ENCODE measurements at places on chromosomes 6 and 20. TPM values are rescaled to one million over a fixed set of nuclear protein-coding genes. Genes with fewer than 3 reads are reported as not detected.

GRCh38 chr6:37524025-37524969 is 24.6 kb upstream of the CCDC167 start:
- ATAC-seq: no peak

GRCh38 chr20:59020938-59021551 is 1.8 kb downstream of the TUBB1 start:
- ATAC-seq: no peak

DNA sequence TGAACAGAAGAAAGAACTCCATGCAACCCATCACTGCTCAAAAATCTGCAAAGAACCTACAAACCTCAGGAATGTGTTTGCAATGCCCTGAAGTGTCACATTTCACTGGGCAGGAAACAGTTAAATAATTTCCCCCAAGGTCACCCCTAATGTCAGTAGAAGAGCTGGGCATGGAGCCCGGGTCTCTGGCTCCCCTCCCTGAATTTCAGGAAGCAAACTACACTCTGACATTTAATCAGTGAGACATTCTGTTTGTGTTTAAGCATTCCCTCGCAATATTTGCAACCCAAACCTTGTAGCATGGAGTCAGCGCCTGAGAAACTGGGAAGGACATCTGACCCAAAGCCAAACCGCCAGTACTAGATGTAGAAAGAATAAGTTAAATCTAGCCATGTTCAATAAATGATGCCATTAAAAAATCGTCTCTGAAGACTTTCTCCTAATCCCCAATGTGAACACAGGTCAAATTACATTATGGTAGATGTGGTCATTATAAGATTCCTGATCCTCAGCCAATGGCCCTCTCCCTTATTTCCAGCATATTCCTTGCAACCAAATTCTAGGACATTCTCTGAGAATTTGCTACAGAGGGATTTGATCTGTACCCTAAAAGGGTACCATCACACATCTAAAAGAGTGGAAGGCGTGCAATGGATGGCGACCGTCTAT is 91.2 kb upstream of the ADTRP start:
- ATAC-seq: no peak

GRCh38 chr6:168916576-168917211 is 337.0 kb downstream of the THBS2 start:
- ATAC-seq: peak; percentile 73

- ATAC-seq: peak; percentile 71
Measured at GRCh38 chr20:47857569-47858464, 72.5 kb upstream of the SULF2 start.

DNA sequence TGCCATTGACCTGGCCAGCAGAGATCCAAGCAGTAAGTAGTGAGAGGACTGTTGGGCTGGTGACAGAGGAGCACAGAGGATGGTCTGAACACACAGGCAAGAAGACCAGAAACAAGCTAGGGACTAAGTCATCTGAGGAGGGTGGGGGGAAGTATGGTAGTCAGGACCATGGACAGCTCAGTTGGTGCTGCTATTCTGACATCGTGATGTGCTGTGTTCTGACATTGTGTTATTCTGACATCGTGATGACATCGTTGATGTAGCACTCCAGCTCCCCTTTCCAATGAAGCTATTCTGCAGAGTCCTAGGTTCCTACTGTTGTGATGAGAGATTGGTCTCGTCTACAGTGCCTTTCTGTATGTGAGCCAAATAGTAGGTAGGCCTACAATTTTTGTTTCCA is 28.7 kb downstream of the CFAP206 start:
- no peak for ATAC-seq

DNA sequence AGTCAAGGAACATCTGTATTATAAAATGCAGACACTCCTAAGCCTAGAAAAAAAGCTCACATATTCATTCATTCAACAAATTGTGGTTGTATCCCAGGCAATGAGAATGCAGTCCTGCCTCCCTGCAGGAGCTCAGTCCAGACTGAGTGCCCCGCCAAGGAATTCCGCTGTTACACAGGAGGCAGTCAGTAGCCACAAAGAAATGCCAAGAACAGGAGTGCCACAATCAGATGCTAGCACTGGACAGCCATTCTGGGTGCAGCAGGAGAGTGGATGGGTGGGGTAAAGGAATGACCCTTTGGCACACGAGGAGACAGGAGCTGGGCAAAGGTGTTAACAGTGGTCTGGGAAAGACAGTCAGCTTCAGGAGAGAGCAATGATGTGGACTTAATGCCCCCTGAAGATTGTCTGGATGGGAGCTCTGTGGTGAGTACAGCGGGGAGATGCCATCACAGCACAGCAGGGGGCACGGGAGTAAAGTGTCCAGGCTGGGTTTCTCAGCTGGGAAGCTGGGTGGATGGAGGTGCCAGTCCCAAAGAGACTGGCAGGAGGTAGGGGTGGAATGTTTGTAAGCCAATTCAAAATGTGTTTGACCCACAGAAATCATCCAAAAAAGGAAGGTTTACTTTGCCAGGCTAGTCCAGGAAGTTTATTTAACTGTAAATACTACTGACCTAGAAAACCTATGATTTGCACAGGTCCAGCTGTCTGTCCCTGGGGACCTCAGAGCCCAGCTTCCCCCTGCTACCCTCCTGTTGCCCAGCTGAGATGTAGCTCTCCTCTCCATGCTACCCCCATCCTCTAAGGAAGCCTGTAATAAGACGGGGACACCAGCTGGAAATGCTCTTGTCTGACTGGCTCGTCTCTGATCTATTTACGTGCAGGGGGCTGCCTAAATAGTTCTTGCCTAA is 84.1 kb downstream of the SLC23A2 start:
- no peak for ATAC-seq

The ZNF165 gene
- total RNA-seq: 0.79 TPM

DNA sequence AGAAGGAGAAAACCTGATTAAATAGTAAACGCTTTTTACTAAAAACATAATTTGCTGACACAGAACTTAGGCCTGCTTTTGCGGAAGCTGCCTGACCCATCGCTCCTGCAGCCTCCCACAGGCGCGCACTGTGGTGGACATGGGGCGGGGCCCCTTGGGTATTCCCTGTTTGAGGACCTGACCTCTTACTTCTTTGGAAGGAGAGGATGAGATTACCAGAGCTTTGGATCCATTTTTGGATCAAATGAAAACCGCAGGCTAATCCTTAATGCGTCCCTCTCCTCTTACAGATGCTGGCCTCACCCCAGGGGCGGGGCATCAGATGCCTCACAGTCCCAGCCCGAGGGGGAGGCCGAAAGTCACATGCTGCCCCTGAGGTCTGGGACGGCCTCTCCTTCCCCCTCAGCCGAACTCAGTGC is 151.0 kb downstream of the SCML4 start:
- no peak for ATAC-seq

The TMEM74B gene
- 1.8 TPM for total RNA-seq

The C6orf163 gene
- 5.0 TPM for total RNA-seq

DNA sequence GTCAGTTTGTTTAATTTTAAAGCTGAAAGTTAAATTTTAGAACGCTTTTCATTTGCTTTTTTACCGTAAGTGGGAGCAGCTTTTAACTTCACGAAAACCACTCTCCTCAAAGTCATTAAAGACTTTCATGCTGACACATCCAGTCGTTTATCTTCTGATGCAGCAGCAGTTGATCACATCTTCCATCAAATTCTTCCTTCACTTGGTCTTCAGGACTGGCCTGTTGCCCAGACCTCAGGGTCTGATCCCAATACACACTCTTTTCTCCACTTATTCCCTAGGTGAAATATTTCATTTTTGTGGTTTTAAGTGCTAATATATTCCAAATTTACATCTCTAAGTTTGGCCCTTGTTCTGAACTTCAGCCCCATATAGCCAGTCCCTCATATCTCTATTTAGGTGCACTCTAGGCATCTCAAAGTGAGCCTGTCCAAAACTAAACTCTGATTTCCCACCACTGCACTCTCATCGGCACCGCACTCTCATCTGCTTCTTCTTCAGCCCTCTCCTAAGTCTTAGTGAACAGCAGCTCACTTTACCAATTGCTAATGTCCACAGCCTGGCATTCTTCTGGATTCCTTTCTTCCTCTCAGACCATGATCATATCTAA is 20.4 kb downstream of the AFDN start:
- ATAC-seq: no peak

GRCh38 chr6:38215225-38215624 is 395.7 kb downstream of the ZFAND3 start:
- ATAC-seq: no peak

GRCh38 chr6:22106961-22107360 is 189.9 kb downstream of the PRL start:
- ATAC-seq: no peak

DNA sequence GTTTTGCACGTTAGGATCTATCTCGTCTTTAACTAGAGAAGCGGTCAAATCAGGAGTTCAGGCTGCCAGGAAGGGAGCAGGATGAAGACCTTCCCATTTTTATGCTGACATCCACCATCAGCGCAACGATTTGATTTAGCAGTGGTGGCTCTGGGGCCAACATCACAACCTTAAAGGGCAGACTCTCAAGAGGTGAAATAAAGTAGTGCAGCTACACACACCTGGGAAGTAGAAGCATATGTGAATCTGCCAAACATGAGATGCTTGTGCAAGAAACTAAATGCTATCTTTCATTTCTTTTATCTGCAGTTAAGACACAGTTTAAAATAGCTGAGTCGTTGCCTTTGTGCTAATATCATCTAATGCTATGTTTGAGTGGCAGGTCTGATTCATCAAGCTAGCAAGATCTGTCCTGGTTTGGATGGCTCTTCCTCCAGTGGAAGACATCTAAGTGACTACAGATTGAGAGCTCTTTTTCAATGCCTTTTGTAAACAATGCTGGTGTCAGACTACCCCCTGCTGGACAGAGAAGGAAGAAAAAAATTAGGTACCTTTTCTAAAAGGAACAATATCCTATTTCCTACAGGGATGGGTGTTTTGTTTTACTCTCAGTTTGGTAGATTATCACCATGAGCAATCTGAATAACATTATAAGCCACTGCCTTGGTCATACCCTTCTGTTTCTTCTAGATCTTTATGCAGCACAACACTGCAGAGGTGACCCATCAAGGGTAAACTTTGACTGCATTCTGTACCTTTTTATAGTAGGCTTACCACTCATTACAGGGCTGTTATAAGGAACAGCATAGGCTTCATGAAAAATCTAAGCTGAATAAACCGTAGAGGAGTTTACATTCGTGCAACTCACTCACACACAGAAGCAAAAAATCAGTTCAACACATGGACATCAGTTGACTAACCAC is 171.6 kb upstream of the FBXL4 start:
- ATAC-seq: no peak

- ATAC-seq: no peak
Measured at GRCh38 chr6:12383448-12383847, 93.3 kb downstream of the EDN1 start.

DNA sequence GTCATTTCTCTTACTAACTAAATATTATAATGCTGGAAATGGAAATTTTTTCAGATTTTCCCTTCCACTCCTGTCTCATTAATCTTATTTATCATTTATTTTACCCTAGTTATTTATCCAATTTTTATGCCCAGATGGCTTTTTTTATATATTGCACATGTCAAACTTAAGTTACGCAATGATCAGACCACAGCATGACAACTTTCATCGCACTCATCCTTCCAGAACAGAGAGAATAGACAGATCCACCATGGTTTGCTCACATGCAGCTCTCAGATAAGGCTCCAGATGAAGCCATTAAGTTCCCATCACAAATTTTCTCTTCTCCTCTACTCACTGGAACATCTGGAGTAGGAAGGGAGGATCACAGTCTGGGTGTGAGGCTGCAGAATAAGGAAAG is 48.7 kb downstream of the MAP7 start:
- ATAC-seq: no peak

DNA sequence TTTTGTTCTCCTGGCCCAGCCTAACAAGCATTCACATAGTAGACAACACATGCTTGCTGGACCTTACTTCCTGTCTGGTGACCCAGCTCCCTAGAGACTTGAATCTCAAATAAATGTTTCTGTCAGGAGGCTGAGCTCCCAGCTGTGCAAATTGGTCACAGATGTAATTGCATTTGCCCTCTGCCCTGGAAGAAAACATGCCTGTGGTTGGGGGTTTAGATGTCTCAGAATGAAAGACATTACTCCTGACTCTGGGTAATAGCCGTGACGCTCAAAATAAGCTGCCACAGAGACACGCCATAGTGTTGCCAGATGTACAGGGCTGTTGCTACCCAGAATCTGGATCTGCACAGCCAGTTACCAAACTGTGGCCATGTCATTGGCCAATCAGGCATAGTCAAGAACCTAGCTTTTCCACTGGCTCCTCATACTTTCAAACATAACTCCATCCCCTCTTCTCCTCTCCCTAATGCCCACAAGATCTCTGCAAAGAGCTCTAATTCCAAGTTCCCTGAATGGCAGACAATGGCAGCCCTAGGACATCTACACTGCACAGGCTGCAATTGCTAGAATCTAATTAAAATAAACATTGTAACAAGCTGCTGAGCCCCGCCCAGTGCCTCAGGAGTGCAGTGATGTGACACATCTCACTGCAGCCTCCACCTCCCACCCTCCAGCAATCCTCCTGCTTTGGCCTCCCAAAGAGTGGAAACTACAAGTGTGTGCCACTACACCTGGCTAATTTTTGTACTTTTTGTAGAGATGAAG is 32.8 kb upstream of the GMPR start:
- ATAC-seq: no peak

GRCh38 chr6:125924169-125924568 is 32.4 kb upstream of the HINT3 start:
- no peak for ATAC-seq

- ATAC-seq: no peak
Measured at GRCh38 chr6:136723780-136724179, 68.5 kb downstream of the MAP3K5 start.

The SUMO4 gene
- 2.0 TPM for total RNA-seq

The STMND1 gene
- total RNA-seq: not detected

- ATAC-seq: no peak
Measured at GRCh38 chr6:53696341-53696740, 30.8 kb upstream of the KLHL31 start.

All from gastroesophageal sphincter (tissue), 4 donors.